ENCODE measurements at places on chromosomes 11 and 22. TPM values are rescaled to one million over a fixed set of nuclear protein-coding genes. Genes with fewer than 3 reads are reported as not detected.

DNA sequence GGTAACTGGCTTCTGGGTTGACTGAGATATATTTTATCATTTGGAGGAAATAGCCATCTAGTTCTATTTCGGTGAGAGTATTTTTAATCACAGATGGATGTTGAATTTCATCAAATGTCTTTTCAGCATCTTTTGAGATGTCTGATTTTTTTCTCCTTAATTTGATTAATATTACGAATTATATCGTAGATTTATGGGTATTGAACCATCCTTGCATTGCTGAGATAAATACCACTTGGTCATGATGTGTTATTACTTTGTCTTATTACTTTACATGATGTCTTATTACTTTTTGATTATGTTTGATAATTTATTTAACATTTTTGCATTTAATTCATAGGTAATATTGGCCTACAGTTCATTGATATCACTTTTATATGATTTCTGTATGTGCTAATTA is 78.8 kb upstream of the PARVA start:
- no peak overlapping the region for H3K4me3 ChIP-seq
- DNase-seq, result no peak
- no peaks in the 10 kb centered on the region for H3K27me3 ChIP-seq
- H3K27ac ChIP-seq, result no peak overlapping the region
- H3K36me3 ChIP-seq, result no peaks in the 10 kb centered on the region

- no peak for DNase-seq
- H3K4me3 ChIP-seq, result no peak overlapping the region
- peaks cover 11% of the 10 kb centered on the region for H3K27me3 ChIP-seq
- no peaks in the 10 kb centered on the region for H3K36me3 ChIP-seq
- no peaks in the 10 kb centered on the region for H3K4me1 ChIP-seq
Measured at GRCh38 chr22:27296091-27296675, 505.4 kb downstream of the MN1 start.

DNA sequence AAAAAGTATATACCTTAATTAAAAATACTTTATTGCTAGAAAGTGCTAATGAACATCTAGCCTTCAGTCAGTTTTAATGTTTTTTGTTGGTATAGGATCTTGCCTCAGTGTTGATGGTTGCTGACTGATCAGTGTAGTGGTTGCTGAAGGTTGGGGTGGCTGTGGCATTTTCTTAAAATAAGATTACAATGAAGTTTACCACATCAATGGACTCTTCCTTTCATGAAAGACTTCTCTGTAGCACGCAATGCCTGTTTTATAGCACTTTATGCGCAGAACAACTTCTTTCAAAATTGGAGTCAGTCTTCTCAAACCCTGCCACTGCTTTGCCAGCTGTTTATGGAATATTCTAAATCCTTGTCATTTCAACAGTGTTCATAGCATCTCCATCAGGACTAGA is 50.6 kb downstream of the LDLRAD3 start:
- no peaks in the 10 kb centered on the region for H3K27me3 ChIP-seq
- H3K27ac ChIP-seq, result no peak overlapping the region
- no peaks in the 10 kb centered on the region for H3K36me3 ChIP-seq
- no peak overlapping the region for H3K4me3 ChIP-seq
- H3K4me1 ChIP-seq, result no peaks in the 10 kb centered on the region

- H3K36me3 ChIP-seq, result no peaks in the 10 kb centered on the region
- no peaks in the 10 kb centered on the region for H3K27me3 ChIP-seq
- no peak overlapping the region for H3K4me3 ChIP-seq
- H3K27ac ChIP-seq, result no peak overlapping the region
Measured at GRCh38 chr11:36930256-36930655, 332.2 kb upstream of the RAG2 start.

GRCh38 chr11:114290503-114291235 is 5.5 kb upstream of the NNMT start:
- no peak for DNase-seq
- H3K27ac ChIP-seq, result peak overlapping the region; percentile 53
- no peak overlapping the region for H3K4me3 ChIP-seq
- H3K4me1 ChIP-seq, result peaks cover 10% of the 10 kb centered on the region
- H3K36me3 ChIP-seq, result no peaks in the 10 kb centered on the region

GRCh38 chr22:42236848-42237247 is 33.6 kb downstream of the TCF20 start:
- no peak for DNase-seq
- no peak overlapping the region for H3K27ac ChIP-seq
- no peaks in the 10 kb centered on the region for H3K27me3 ChIP-seq
- no peaks in the 10 kb centered on the region for H3K4me1 ChIP-seq

GRCh38 chr11:25928076-25928475 is 403.9 kb upstream of the ANO3 start:
- H3K4me3 ChIP-seq, result no peak overlapping the region
- H3K36me3 ChIP-seq, result no peaks in the 10 kb centered on the region
- no peaks in the 10 kb centered on the region for H3K4me1 ChIP-seq
- no peak for DNase-seq

The IGLL1 gene
- polyA plus RNA-seq, result not detected

The JHY gene
- polyA plus RNA-seq, result 2.6 TPM

The KCNQ1 gene
- polyA plus RNA-seq, result not detected

GRCh38 chr11:13091804-13092203 is 82.7 kb downstream of the RASSF10 start:
- no peak overlapping the region for H3K27ac ChIP-seq
- DNase-seq, result no peak
- H3K4me1 ChIP-seq, result no peaks in the 10 kb centered on the region
- peaks cover 3% of the 10 kb centered on the region for H3K27me3 ChIP-seq

DNA sequence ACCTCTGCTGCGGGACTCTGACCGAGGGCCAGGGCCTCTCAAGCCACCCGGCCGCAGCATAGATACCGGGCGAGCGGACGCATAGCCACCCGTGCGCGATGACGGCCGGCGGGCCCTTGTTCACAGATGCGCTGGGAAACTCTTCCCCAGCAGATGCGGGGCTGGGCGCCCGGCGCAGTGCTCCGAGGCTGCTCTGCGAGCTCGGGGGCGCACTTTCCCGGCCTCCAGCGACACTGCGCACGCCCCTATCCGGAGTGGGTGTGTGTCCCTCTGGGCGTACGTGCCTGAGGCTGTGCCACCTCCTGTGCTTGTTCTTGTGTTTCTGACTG is 104.7 kb upstream of the E2F8 start:
- DNase-seq, result no peak
- H3K36me3 ChIP-seq, result no peaks in the 10 kb centered on the region
- peak overlapping the region; percentile 6 for H3K4me3 ChIP-seq
- H3K4me1 ChIP-seq, result no peaks in the 10 kb centered on the region

The IGSF22 gene
- not detected for polyA plus RNA-seq

The ZBTB44 gene
- polyA plus RNA-seq, result 13.5 TPM

The MS4A1 gene
- not detected for polyA plus RNA-seq

- no peak overlapping the region for H3K4me3 ChIP-seq
- no peak overlapping the region for H3K27ac ChIP-seq
- no peak for DNase-seq
- no peaks in the 10 kb centered on the region for H3K4me1 ChIP-seq
- H3K27me3 ChIP-seq, result no peaks in the 10 kb centered on the region
- no peaks in the 10 kb centered on the region for H3K36me3 ChIP-seq
Measured at GRCh38 chr11:29485641-29486040, 531.2 kb downstream of the KCNA4 start.

The MAPK1 gene
- polyA plus RNA-seq, result 133 TPM

The GLYAT gene
- polyA plus RNA-seq, result not detected

DNA sequence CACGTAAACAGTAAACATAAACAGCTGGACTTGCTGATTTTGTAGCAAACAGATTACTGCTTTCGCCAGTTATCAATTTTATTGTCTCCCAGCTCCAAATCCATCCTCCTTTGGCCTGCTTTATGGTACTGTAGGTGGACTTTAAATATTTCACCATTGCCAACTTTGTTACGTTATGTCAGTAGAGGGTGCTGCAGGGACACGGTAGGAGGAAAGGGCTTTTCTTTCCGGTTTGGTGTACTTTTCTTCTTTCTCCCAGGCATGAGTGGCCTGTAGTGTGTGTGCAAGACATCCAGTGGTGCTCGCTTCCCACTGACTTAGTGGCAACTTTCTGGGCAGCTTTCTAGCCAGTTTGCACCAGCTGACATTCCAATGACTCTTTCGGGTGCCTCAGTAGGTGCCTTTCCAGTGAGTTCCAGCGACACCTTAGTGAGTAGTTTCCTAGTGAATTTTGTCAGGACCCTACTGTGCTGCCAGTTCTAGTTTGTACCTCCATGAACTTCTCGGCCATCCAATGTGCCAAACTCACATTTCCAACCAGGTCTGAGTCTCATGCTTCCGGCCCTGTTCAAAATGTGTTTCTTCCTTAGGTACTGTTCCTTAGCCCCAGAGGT is 267.6 kb upstream of the TENM4 start:
- H3K4me1 ChIP-seq, result no peaks in the 10 kb centered on the region
- H3K27ac ChIP-seq, result no peak overlapping the region
- H3K4me3 ChIP-seq, result no peak overlapping the region
- no peaks in the 10 kb centered on the region for H3K27me3 ChIP-seq

DNA sequence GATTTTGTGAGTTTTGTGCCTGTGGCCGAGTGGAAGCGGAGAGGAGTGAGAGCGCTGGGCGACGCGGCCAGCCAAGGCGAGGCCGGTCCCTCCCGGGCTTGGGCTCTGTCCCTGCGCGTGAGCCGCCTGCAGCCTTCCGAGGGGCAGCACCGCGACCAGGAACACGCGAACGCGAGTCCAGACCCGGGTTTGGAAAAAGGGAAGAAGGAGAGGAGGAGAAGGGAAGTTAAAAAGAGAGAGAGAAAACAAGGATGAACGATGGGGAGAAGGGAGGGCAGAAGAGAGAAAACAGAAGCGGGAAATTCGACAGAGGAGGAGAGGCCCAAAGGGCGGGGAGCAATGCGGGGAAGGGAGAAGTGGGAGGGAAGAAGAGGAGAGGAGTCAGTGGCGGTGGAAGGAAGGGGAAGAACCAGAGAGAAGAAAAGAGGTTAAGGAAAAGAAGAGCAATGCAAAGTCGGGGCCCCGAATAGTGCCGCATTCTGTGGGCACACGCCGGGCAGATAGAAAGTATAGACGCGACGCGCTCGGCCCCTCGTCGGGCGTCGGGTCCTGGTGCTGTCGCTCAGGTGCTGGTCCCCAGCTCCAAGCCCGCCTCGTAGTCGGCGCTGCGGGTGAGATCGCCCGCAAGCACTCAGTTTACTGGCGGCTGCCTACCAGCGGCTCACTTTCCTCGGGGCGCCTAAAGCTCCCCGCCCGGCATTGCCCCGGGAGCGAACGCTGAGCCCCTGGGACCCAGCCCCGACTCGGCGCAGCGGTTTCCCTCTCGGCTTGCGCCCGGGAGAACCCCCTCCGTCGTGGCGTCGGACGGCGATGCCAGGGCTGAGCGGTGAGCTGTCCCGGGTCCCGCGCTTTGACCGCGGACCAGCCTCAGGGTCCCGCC is 2.8 kb upstream of the BARX2 start:
- peak overlapping the region; percentile 21 for H3K4me3 ChIP-seq
- H3K36me3 ChIP-seq, result no peaks in the 10 kb centered on the region
- H3K27me3 ChIP-seq, result peaks cover 56% of the 10 kb centered on the region
- no peaks in the 10 kb centered on the region for H3K4me1 ChIP-seq
- no peak for DNase-seq

The SYTL2 gene
- 148 TPM for polyA plus RNA-seq

DNA sequence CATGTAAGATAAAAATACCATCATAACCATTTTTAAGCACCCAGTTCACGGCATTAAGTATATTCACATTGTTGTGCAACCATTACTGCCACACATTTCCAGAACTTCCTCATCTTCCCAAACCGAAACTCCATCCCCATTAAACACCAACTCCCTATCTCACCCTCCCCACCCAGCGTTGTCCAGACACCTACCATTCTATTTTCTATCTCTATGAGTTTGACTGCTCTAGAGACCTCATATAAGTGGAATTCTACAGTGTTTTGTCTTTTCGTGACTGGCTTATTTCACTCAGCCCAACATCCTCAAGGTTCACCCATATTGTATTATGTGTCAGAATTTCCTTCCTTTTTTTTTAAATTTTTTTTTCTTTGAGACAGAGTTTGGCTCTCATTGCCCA is 45.2 kb downstream of the PPFIA1 start:
- peaks cover 2% of the 10 kb centered on the region for H3K4me1 ChIP-seq
- peaks cover 3% of the 10 kb centered on the region for H3K36me3 ChIP-seq
- no peaks in the 10 kb centered on the region for H3K27me3 ChIP-seq
- no peak overlapping the region for H3K4me3 ChIP-seq
- DNase-seq, result no peak

The OR2AG2 gene
- polyA plus RNA-seq, result 0.03 TPM

The TAGLN gene
- polyA plus RNA-seq, result 1,148 TPM

DNA sequence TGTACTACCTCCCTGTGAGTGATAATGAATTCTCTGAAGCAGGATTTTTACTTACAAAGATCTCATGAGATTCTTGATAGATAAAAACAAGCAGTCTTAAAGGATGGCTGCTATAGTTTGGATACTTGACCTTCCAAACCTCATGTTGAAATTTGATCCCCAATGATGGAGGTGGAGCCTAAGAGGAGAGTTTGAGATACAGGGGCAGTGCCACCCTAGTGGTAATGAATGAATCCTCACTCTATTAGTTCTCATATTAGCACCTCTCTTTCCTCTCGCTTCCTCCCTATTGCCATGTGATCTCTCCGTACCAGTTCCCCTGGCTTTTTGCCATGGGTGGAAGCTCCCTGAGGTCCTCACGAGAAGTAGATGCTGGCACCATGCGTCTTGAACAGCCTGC is 37.9 kb upstream of the OR8B8 start:
- H3K27ac ChIP-seq, result no peak overlapping the region
- no peak overlapping the region for H3K4me3 ChIP-seq
- no peaks in the 10 kb centered on the region for H3K36me3 ChIP-seq
- no peak for DNase-seq
- H3K4me1 ChIP-seq, result peaks cover 2% of the 10 kb centered on the region
- no peaks in the 10 kb centered on the region for H3K27me3 ChIP-seq

DNA sequence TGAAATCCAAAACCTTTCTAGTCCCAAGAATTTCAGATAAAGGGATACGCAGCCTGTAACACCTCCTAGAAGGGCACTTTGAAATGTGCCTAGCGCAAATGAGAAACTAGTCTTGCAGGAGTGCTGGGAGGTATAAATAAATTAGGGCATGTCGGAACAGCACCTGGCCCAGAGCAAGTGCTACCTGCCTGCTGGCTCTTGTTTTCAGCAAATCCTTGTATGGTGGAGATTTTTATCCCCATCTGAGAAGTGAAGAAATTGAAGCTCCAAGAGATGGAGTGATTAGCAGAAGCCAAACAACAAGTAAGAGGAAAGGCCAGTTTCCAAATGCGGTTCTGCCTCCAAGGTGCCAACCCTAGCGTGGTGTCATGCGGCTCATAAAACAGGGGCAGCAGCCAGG is 36.7 kb upstream of the TFIP11 start:
- H3K4me3 ChIP-seq, result no peak overlapping the region
- no peaks in the 10 kb centered on the region for H3K27me3 ChIP-seq
- peaks cover 19% of the 10 kb centered on the region for H3K4me1 ChIP-seq

DNA sequence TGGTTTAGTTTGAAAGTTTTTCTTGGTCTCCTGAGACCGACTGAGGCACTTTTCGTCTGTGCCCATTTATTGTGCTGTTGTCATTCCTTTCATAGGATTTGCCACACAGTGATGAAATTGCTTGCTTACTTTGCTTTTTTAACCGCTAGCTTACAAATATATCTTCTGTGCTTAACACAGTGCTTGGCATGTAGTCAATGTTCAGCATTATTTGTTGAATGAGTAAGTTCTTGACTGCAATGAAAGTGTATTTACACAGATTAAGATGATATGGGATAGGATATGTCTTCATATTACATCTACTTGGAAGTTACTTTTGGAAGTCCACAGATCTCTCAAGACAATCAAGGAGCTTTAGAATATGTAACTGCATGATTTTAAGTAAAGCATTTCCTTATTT is 91.2 kb downstream of the GRIA4 start:
- no peaks in the 10 kb centered on the region for H3K4me1 ChIP-seq
- no peaks in the 10 kb centered on the region for H3K36me3 ChIP-seq
- no peak overlapping the region for H3K27ac ChIP-seq
- no peak overlapping the region for H3K4me3 ChIP-seq
- H3K27me3 ChIP-seq, result no peaks in the 10 kb centered on the region

Measured in fibroblast of lung (primary cell).